ENCODE measurements at places on chromosomes 4 and X. TPM values are rescaled to one million over a fixed set of nuclear protein-coding genes. Genes with fewer than 3 reads are reported as not detected.

The HMX1 gene
- 0.13 TPM for total RNA-seq

The PNMA6F gene
- total RNA-seq, result not detected

The CD38 gene
- total RNA-seq, result 7.9 TPM

The TSC22D3 gene
- 18.2 TPM for total RNA-seq
